ENCODE measurements at places on chromosomes 3 and 15. TPM values are rescaled to one million over a fixed set of nuclear protein-coding genes. Genes with fewer than 3 reads are reported as not detected.

GRCh38 chr15:61527836-61528580 lies 298.9 kb upstream of the RORA start:
- no peak for DNase-seq
- no peak overlapping the region for H3K27ac ChIP-seq
- no peaks in the 10 kb centered on the region for H3K27me3 ChIP-seq
- H3K36me3 ChIP-seq: no peaks in the 10 kb centered on the region

- peak overlapping the region; percentile 84 for H3K27ac ChIP-seq
- DNase-seq: peak; percentile 57
- peaks cover 76% of the 10 kb centered on the region for H3K4me1 ChIP-seq
- H3K27me3 ChIP-seq: no peaks in the 10 kb centered on the region
- peak overlapping the region; percentile 17 for H3K4me3 ChIP-seq
Measured at GRCh38 chr3:127775398-127776109, 46.8 kb downstream of the MGLL start.

GRCh38 chr15:51328926-51329325 lies 9.5 kb downstream of the CYP19A1 start:
- no peaks in the 10 kb centered on the region for H3K36me3 ChIP-seq
- H3K4me1 ChIP-seq: no peaks in the 10 kb centered on the region
- no peak overlapping the region for H3K4me3 ChIP-seq
- DNase-seq: no peak

- no peaks in the 10 kb centered on the region for H3K4me1 ChIP-seq
- no peak overlapping the region for H3K27ac ChIP-seq
- H3K27me3 ChIP-seq: no peaks in the 10 kb centered on the region
Measured at GRCh38 chr3:31785734-31786133, 195.3 kb downstream of the OSBPL10 start.

GRCh38 chr3:111802163-111802625 lies 56.9 kb upstream of the PHLDB2 start:
- H3K4me1 ChIP-seq: no peaks in the 10 kb centered on the region
- no peaks in the 10 kb centered on the region for H3K36me3 ChIP-seq
- no peak overlapping the region for H3K4me3 ChIP-seq
- H3K27me3 ChIP-seq: no peaks in the 10 kb centered on the region

GRCh38 chr15:31402511-31403056 lies 75.9 kb downstream of the KLF13 start:
- peak; percentile 83 for DNase-seq
- peaks cover 11% of the 10 kb centered on the region for H3K4me1 ChIP-seq
- H3K36me3 ChIP-seq: no peaks in the 10 kb centered on the region
- no peaks in the 10 kb centered on the region for H3K27me3 ChIP-seq
- H3K4me3 ChIP-seq: no peak overlapping the region

GRCh38 chr3:43895573-43895972 lies 204.8 kb downstream of the ABHD5 start:
- no peak for DNase-seq
- H3K27me3 ChIP-seq: peaks cover 9% of the 10 kb centered on the region
- H3K27ac ChIP-seq: no peak overlapping the region
- H3K4me3 ChIP-seq: no peak overlapping the region
- no peaks in the 10 kb centered on the region for H3K36me3 ChIP-seq

- peak overlapping the region; percentile 10 for H3K4me3 ChIP-seq
- H3K36me3 ChIP-seq: no peaks in the 10 kb centered on the region
- no peak for DNase-seq
- H3K27me3 ChIP-seq: no peaks in the 10 kb centered on the region
Measured at GRCh38 chr15:67101911-67102598, 36.7 kb downstream of the SMAD3 start.

DNA sequence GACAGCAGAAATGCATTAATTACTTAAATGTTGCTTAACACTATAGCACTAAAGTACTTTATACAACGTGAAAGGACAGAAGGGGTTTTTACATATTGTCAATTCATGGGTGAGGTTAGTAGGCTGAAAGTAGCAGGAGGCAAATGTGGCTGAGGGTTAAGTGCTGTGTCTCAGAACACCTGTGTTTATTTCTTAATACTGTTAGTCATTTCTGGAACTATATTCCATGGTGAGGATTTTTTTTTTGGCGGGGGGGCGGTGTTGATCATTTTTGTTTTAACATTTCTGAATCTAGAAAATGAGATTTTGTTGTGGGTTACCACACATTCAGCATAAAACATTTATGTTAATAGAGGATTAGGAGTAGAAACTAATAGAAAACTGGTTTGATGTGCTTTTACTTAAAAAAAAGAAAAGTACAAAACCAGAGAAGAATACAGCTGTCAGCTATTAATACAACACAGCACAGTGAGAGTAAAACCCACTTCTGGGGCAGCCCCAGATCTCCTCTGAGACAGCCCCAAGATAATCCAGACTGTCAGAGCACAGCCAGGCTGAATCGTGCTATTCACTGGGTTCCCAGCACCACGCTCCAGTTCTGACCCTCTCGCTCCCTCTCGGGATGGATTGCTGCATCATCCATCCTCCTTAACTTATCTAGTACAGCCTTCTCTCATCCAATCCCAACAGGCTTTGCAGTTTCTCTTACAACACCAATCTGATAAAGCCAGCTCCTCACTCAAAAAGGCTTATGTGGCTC lies 307.7 kb downstream of the TUSC7 start:
- no peak overlapping the region for H3K4me3 ChIP-seq
- H3K27ac ChIP-seq: no peak overlapping the region
- H3K27me3 ChIP-seq: no peaks in the 10 kb centered on the region
- H3K4me1 ChIP-seq: no peaks in the 10 kb centered on the region

- H3K36me3 ChIP-seq: no peaks in the 10 kb centered on the region
- peak overlapping the region; percentile 15 for H3K27ac ChIP-seq
- DNase-seq: no peak
- H3K4me3 ChIP-seq: no peak overlapping the region
- no peaks in the 10 kb centered on the region for H3K27me3 ChIP-seq
Measured at GRCh38 chr3:188760408-188760807, 411.4 kb upstream of the TPRG1 start.

GRCh38 chr3:182438398-182438797 lies 354.9 kb upstream of the ATP11B start:
- no peak overlapping the region for H3K27ac ChIP-seq
- DNase-seq: no peak
- H3K4me1 ChIP-seq: no peaks in the 10 kb centered on the region
- no peaks in the 10 kb centered on the region for H3K36me3 ChIP-seq
- H3K27me3 ChIP-seq: no peaks in the 10 kb centered on the region

DNA sequence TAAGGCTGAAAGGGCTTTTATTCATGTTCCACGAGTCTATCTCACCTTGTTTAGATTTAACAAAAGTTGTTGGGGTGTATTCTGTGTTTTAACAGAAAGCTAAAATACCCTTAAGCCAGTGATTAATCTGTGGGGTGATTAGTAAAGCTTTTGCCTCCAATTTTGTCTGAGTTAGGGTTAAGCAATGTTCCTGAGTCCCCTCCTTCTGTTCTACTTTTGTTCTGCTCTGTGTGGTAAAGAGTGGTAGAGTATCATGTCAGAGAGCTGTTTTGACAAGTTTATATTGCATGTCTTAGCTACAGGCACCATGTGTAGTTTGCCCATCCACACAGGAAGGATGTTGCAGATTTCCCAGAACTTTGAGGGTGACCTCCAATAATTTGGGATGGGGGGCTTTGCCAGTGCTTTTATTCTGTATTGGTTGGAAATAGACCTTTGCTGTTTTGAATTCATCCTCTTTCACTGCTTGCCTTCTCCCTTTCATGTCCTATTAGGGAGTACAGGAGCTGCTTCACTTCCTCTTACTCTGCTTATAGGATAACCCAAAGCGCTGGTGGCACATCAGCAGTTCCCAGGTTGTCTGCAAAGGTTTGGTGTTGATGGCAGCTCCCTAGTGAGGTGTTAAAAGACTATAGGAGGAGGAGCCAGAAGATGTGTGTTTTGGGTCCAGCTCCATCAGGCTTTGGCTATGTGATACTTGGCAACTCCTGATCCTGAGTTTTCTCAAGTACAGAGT lies 7.4 kb downstream of the PDE8A start:
- no peak overlapping the region for H3K4me3 ChIP-seq
- no peaks in the 10 kb centered on the region for H3K36me3 ChIP-seq
- no peak overlapping the region for H3K27ac ChIP-seq

- H3K4me1 ChIP-seq: no peaks in the 10 kb centered on the region
- no peak overlapping the region for H3K4me3 ChIP-seq
- H3K27me3 ChIP-seq: no peaks in the 10 kb centered on the region
- DNase-seq: peak; percentile 23
Measured at GRCh38 chr3:40939030-40939740, 260.1 kb upstream of the CTNNB1 start.

DNA sequence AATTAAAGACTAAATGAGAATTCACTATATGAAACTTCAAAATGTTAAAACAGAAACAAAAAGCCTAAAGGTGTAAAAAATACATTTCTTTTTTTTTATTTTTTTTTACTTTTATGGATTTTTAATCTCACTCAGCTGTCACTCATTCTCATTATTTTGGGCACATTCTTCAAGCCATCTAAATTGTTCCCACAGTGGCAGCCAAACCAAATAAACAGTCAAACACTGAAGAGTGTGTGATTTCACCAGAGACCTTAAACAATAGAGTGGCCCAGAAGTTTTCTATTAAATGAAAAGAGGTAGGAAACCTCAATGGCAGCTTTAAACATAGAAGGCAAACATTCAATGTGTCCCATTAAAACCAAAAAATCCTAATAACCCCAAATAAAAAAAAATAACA lies 616.1 kb downstream of the OTOL1 start:
- no peak for DNase-seq
- H3K27me3 ChIP-seq: no peaks in the 10 kb centered on the region
- H3K36me3 ChIP-seq: no peaks in the 10 kb centered on the region
- H3K4me3 ChIP-seq: no peak overlapping the region
- no peaks in the 10 kb centered on the region for H3K4me1 ChIP-seq

- no peak overlapping the region for H3K4me3 ChIP-seq
- no peaks in the 10 kb centered on the region for H3K27me3 ChIP-seq
- H3K4me1 ChIP-seq: no peaks in the 10 kb centered on the region
Measured at GRCh38 chr15:72463702-72464101, 10.4 kb upstream of the ARIH1 start.

DNA sequence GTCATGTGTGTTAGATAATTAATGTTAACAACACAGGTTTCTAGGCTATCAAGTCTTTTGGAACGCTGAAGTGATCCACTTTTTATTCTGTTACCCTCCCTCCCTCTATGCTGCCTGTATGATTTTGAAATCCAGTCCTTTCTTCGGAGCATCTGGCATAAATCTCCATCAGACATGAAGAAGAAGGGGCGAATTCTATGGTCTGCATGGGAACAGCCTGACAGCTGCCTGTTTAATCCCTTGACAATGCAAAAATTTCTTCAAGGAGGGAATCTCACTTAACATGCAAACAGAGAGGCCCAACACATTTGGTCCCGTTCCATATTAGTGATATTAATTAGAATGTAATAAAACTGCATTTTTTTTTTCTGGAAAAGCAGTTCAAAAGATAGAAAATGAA lies 145.2 kb downstream of the VGLL3 start:
- no peak overlapping the region for H3K27ac ChIP-seq
- no peak overlapping the region for H3K4me3 ChIP-seq
- no peak for DNase-seq
- H3K36me3 ChIP-seq: no peaks in the 10 kb centered on the region
- H3K27me3 ChIP-seq: no peaks in the 10 kb centered on the region

DNA sequence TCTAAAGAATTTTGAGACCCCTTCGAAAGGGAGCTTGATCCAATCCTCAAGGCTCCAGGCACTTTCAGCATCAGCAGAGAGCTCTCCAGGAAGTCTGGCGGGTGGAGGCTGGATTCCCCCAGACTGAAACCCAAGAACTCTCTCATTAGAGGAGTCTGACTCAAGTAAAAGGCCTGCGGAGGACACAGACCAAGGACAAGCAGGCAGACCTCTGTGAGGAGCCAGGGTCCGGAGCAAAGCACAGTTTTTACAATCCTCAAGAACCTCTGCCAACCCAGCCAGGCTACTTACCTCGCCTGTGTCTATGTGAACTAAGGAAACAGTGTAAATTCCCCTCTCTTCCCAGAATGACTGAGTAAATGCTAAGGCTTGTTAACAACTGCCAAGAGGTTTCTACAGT lies 86.2 kb downstream of the FBN1 start:
- no peak overlapping the region for H3K4me3 ChIP-seq
- no peak overlapping the region for H3K27ac ChIP-seq
- H3K4me1 ChIP-seq: no peaks in the 10 kb centered on the region
- no peaks in the 10 kb centered on the region for H3K36me3 ChIP-seq
- no peaks in the 10 kb centered on the region for H3K27me3 ChIP-seq
- DNase-seq: peak; percentile 41

DNA sequence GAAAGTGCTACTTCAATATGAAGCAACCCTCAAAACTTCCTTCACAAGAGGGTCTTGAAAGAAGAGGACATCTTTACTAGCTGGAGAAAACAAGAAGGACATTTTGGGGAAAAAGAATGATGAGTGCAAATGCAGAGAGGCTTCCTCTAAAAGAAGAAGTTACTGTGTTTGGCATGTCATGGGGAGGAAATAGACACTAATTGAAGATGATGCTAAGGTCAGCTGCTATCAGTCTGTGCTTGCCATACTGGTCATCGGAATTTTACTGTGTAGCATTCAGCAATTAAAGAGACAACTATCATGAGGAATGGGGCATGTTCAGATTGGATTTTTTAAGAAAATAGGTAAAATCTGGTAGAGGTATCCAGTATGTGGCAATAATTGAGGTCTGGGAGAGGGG lies 60.0 kb downstream of the THRB start:
- H3K27ac ChIP-seq: no peak overlapping the region
- peaks cover 30% of the 10 kb centered on the region for H3K4me1 ChIP-seq
- no peaks in the 10 kb centered on the region for H3K27me3 ChIP-seq
- H3K36me3 ChIP-seq: no peaks in the 10 kb centered on the region

DNA sequence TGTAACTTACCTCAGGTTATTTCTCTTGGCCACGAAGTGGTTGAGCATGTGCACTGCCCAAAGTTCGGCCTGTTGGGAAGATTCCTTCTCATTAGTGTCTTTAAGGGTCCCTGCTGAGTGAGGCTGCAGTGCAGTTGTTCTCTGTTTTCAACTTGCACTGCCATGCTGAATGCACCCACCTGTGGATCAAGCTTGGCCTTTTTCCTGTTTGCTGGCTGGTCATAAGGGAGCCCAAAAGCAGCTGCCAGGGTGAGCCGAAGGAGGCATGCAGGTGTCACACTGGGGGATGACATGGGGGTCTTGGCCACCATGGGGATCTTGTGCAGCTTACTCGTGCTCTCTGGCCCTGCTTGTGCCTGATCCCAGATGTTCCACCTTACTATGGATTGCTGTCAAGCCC lies 46.1 kb upstream of the RAF1 start:
- H3K4me1 ChIP-seq: peaks cover 5% of the 10 kb centered on the region
- DNase-seq: no peak
- no peaks in the 10 kb centered on the region for H3K36me3 ChIP-seq
- no peak overlapping the region for H3K27ac ChIP-seq

Gene CAMKV
- not detected for total RNA-seq

Gene EPHA3
- total RNA-seq: 2.4 TPM

Gene ZPLD1
- 0.50 TPM for total RNA-seq

Gene SPATA12
- total RNA-seq: not detected

Gene MEGF11
- not detected for total RNA-seq

Gene RNF168
- 15.0 TPM for total RNA-seq

Gene GASK1A
- total RNA-seq: 3.2 TPM

Gene GOLGA8R
- 0.88 TPM for total RNA-seq

All from psoas muscle (tissue), 8 donors.